ENCODE measurements at places on chromosomes 5 and 9.

DNA sequence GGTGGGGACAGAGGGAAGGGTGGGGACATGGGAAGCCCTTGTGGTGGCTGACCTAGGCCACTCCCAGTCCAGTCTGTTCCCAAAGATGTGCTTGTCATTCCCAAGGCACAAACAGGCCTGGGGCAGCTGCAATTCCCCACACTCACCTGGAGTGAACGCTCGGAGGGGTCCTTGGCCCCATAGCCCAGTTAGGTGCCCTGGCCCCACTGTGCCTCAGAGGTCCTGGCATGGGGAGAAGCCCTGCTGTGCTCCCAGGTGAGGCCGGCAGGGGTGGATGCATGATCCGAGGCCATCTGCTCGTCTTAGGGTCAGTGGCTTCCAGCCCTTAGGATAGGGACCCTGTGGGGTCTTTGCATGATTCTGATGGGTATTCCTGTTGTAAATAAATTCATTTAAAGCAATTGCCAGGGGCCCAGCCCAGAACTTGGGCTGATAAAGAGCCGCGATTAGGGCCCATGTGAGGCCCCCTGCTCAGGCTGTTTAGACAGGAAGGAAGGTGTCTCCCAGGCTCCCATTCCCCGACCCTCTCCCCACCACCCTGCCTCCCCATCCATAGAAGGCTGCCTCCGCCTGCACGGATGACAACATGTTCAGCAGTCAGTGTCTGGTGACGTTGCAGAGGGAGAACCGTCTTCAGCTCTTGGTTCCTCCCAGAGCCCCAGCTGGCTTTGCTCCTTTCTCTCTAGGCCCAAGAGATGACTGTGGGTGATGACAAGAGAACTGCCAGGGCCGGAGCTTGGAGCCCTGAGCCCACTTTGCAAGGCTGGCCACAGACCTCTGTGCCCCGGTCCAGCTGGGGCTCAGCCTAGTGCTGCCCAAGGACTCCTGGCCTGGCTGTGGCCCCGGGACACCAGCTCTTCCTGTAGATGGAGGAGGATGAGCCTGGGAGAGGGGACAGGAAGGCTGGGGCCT lies 28.4 kb upstream of the IRX4 start:
- DNase-seq, result no peak

GRCh38 chr9:136228107-136228875 lies 17.3 kb downstream of the QSOX2 start:
- no peak for DNase-seq

- no peak for DNase-seq
Measured at GRCh38 chr9:123419091-123419490, 63.1 kb downstream of the CRB2 start.

- DNase-seq, result no peak
Measured at GRCh38 chr9:130868230-130868629, 28.4 kb downstream of the QRFP start.

DNA sequence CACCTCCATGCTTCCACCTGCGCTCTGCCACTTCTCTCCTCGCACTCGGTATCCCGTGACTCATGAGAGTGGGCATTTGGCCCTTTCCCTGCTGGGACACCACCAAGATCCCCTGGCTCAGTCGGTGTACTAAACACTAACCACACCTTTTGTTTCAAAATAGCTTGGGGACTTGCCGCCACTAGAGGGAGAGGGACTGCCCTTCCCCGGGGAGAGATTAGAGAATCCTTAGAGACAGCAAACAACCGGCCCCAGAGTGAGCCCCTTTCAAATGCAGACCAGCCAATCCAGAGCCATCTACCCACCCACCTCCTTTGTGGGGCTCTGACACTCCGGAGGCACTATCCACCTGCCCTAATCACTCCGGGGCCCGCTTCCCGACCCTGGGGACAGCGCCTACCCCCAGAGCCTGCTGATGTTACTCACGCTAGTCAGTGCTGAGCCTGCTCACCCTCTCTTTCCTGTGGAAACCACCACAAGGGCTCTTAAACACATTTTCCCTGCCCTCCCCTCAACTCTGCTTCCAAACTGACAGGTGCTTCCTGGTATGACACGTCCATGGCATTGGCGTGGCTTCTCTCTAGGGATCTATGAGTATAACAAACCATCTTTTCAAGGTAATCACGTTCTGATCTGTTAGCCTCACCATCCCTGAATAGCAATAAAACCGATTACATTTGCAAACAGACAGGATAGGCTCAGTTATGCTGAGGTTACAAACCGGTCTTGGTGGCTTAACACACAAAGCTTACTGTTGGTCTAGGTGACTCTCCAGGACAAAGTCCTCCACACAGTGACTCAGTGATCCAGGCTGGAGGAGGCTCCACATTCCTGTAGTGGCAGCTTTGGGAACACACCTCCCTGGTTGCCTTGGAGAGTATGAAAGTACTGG lies 180.1 kb upstream of the MVB12B start:
- peak; percentile 70 for DNase-seq

DNA sequence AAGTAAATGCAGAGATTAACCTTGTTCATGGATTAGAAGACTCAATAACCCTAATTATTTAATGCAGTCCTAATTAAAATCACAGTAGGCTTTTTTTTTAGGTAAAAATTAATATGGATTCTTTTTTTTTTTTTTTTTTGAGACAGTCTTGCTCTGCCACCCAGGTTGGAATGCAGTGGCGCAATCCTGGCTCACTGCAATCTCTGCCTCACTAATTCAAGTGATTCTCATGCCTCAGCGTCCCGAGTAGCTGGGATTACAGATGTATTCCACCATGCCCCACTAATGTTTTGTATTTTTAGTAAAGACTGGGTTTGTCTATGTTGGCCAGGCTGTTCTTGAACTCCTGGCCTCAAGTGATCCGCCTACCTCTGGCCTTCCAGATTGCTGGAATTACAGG lies 40.6 kb downstream of the DENND4C start:
- no peak for DNase-seq

GRCh38 chr9:88835772-88836171 lies 155.5 kb upstream of the S1PR3 start:
- DNase-seq, result no peak

GRCh38 chr5:180825768-180826525 lies 23.3 kb upstream of the MGAT1 start:
- no peak for DNase-seq

GRCh38 chr9:125626187-125626586 lies 80.8 kb downstream of the MAPKAP1 start:
- DNase-seq, result no peak

DNA sequence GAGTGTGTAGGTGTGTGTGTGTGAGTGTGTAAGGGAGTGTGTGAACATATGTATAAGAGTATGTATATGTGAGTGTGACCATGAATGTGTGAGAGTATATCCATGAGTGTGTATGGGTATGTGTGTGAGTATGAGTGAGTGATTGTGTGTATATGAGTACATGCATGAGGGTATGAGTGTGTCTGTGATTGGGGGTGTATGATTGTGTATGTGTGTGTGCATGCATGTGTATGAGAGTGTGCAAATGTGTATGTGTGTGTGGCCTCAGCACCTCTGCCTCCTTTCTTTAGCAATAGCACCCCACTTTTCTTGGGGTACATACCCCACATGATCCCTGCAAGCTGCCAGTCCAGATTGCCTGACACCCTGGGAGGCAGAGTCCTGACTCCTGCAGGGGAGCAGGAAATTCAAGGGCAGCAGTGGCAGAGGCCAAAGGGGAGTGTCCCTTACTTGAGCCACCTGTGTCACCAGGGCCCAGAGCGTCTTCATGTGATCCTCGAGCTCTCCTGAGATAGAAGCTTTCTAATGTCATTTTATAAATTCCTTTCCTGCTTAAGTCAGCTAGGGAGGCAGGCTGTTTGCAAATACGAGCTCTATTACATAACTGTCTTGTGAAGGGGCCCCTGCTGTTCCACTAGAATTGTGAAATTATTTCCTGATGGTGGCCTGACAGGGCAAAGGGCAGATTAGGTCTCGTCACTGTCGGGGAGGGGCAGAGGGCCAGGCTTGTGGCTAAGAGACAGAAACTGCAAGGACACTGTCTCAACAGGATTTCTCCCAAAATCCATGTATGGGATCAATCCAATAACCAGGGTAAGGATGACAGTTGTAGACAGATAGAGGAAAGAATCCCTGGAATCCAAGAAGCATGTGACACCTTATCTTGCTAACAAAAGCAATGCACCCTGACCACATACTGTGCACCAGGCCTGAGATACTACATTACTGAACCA lies 389.1 kb downstream of the GADD45G start:
- DNase-seq, result no peak

- DNase-seq, result no peak
Measured at GRCh38 chr9:112570671-112571167, 84.1 kb downstream of the KIAA1958 start.

- no peak for DNase-seq
Measured at GRCh38 chr5:147286296-147286695, 51.5 kb downstream of the STK32A start.

- no peak for DNase-seq
Measured at GRCh38 chr9:26786564-26786963, 106.0 kb downstream of the CAAP1 start.

DNA sequence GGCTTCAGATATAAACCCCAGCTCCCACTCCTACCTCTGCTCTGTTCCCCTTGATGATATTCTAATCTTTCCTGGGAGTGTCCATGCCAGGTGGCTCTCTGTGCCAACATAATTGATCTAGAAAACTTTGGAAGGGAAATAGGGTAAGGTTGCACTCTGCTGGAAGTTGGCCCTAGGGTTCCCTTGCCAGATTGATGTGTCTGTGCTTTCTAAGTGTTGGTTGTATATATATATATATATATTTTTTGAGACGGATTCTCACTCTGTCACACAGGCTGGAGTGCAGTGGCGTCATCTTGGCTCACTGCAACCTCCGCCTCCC lies 23.6 kb downstream of the ACTL7B start:
- DNase-seq, result no peak

DNA sequence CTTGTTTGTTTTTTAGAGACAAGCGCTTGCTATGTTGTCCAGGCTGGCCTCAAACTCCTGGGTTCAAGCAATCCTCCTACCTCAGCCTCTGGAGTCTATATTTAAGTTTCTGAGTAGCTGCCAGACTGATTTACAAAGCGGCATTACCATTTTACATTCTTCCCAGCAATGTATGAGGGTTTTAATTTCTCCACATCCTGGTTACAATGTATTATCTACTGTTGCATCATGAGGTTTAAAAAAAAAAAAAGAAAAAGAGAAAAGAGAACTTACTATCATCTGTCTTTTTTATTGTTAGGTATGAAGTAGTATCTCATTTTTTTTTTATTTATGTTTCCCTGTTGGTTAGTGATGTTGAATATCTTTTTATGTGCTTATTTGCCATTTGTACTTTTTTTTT lies 18.9 kb upstream of the CLINT1 start:
- DNase-seq, result no peak

DNA sequence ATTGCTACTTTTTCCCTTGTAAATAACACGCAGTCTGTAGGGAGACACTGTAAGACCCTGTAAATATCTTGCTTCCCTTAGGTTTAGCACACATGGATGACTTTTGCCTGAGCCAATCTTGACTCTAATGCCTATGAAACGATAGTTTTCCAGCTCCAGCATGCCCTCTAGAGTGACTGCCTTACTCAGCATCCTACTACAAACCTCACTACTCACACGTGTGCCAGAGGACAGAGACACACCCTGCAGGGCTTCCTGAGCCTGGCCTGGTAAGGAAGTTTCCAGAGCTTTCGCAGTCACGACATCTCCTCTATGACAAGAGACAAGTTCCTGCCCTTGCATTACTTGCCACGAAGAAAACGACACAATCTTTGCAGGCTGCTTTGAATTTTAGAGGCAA lies 138.1 kb downstream of the ATPSCKMT start:
- no peak for DNase-seq

GRCh38 chr5:60334281-60334713 lies 365.7 kb downstream of the DEPDC1B start:
- DNase-seq, result no peak

DNA sequence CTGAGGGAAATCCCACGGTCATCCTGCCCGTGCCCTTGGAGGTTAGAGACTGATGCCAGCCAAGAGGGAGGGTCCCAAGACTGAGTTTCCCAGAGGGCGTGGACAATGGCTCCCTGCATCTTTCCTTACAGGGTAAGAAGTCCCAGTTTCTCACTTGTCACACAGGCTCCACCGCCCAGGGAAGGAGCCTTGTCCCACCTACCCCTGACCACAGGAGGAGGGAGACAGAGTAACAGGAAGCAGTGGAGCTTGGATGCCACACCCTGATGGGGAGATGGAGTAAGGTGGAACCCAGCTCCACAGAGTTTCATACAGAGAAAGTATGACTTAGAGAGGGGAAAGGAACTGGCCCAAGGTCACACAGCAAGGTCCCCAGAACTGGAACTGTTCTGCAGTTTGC lies 9.4 kb upstream of the CD74 start:
- DNase-seq, result no peak

- DNase-seq, result no peak
Measured at GRCh38 chr5:141245250-141245717, at the start of gene PCDHB15. TSS of gene PCDHB15 (plus strand) at chr5:141245395. CDS start at chr5:141245579, 184 bp downstream.

- no peak for DNase-seq
Measured at GRCh38 chr5:175695161-175696126, 37.6 kb downstream of the HRH2 start.

DNA sequence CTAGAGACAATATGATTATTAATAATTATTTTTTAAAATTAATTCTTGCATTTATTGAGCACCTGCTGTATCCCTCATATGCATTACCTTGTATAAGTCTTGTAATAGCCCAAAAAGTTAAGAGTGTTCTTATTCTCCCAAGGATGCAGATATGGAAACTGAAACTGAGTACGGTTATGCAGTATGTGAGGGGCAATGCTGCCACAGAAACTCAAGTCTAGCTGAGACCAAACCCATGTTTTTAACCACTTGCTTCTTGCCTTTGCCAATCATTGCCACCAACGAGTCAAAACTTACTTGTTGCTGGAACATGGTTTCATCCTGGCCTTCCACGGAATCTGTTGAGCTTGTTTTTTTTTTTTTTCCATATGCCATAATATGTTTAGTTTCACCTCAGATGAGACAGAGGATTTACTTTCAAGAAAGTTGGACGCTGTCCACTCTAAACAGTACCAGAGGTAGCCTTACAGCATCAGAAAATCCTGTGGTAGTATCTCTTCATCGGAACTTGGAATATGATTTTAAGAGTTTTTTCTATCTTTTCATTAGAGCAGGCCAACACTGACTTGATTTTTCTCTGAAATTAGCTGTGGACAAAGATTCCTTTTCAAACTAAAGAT lies 27.9 kb downstream of the DOCK8 start:
- DNase-seq, result peak; percentile 15

DNA sequence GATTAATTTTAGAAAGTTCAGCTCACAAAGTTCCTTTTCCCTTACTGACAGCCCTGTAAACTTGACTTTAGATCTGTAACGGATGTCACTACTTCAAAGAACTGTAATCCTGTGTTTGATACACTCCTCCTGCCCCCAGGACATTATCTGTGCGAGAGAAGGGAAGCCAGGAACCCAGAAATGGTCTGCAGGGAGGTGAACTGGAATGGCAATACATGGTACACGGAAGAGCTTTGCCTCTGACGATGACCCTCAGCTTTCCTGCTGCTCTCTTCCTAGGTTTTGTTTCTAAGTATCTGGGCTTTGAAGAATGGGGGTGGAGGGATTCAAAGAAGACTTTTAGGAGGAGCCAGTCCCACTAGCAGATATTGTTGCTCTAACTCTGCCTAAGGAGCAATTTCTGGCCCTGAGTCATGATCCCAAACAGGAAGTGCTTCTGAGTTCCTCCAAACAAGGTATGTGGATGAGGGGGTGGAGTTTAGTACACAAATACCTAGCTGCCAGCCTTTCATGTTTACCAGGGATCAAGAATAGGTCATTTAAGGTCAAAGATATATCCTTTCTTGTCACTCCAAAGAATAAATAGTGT lies 43.4 kb upstream of the TMC1 start:
- DNase-seq, result peak; percentile 40

GRCh38 chr5:151496041-151496484 lies 48.7 kb downstream of the SLC36A1 start:
- no peak for DNase-seq
